HEK293T (cell line): ENCODE measurements at places on chromosomes 2 and 18.

DNA sequence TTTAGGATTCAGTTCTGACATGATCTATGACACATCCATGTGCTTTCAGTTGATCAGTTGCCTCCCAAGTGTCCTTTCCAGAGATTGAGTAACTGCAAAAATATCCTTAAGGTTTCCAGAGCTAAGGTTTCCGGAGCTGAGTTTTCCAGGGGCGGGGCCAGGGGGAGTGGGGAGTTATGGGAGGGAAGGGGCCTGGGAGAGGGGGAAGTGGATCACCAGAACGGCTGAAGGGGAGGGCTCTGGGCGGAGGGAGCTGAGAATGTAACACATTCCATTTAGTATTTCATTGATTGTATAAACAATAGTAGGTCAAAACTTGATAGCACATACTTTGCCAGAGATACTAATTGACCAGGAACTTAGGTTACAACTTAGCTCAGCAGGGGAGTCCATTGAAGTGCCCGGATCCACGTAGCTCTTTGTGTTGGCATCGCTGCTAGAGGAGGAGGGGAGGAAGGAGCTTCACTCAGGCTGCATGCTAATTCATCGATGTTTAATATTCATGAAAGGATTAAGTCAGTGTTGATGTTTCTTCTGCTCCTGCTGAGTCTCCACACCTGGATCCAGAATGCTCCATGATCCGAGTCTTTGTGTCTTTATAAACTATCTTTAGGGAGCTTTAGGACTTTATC lies 289.8 kb downstream of the ALPK2 start:
- peak; percentile 21 for DNase-seq

GRCh38 chr2:118851650-118852049 lies 4.2 kb upstream of the EN1 start:
- DNase-seq, result no peak

- DNase-seq, result no peak
Measured at GRCh38 chr2:133437492-133437891, 130.8 kb downstream of the NCKAP5 start.

DNA sequence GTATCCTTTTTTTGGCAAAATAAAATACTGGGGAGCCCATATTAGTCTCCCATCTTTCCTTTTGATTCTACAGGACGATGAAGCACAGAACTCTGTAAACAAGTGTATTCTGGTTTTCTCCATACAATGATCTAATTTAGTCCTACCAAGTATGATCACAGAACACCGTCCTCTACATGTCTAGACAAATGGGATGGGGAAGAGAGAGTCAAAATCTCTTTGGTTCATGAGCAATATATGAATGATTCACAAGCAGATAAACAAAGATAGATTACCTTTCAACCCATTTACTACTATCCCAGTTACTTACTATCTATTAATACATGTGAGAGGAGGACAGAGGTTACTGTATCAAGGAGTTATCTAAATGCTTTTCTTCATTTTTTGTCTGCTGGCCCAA lies 352.4 kb upstream of the ACVR2A start:
- no peak for DNase-seq

DNA sequence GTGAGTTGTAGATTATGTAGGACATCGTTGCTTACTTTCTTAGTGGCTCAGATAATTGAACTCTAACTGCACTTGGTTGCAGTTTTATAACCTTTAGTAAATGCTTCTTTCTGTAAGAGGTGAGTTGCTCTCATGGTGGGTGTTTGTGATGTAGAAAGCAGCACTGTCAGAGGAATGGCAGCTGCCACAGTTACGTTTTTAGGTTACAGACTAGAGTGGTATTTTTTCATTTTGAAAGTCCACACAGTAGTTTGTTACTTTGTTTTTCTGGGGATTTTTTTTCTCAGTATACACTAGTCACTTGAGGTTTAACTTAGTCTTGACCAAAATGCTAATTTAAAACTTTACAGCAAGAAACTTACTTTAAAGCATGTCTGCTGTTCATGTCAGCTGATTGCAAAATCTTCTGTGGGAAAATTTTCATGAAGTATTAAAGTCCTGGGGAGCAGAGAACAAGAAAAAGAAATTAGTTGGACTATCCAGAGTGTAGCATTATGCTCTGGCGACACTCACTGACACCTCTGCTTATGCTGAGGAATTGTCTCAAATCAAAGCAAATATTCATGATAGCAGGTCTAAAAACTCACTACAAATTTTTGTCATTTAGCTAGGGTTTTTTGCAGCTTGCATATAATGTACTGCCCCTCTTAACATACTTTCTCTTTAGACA lies 14.8 kb downstream of the AFTPH start:
- DNase-seq, result no peak

- DNase-seq, result no peak
Measured at GRCh38 chr2:73740767-73741166, 3.6 kb upstream of the TPRKB start.

GRCh38 chr18:9663377-9663776 lies 44.7 kb upstream of the RAB31 start:
- no peak for DNase-seq

GRCh38 chr2:187003038-187003554 lies 154.1 kb upstream of the ZSWIM2 start:
- no peak for DNase-seq

DNA sequence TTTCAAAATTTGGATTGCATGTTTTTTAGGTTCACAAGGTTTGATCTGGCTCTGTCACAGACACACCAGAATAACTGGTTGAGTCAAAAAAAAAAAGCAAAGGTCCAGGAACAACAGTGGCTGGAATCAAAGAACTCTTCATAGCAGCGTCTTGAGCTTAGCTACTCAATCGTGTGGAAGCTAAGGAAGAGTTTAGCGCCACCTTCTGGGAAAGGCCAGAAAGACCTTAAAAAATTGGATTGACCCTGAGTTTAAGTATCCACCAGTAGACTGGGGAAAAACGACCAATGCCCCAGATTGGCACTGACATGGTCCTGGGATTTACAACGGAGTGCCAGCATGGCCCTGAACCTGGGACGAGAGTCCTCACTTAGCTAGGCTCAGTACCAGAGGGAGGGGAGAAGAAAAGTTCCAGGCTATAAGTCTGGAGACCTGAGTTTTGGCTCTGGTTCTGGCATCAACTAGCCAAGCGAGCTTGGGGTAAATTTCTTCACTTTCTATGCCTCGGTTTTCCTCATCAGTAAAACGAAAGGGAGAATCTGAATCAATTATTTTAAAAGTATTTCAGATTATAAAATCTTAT lies 71.1 kb upstream of the TFCP2L1 start:
- peak; percentile 70 for DNase-seq

DNA sequence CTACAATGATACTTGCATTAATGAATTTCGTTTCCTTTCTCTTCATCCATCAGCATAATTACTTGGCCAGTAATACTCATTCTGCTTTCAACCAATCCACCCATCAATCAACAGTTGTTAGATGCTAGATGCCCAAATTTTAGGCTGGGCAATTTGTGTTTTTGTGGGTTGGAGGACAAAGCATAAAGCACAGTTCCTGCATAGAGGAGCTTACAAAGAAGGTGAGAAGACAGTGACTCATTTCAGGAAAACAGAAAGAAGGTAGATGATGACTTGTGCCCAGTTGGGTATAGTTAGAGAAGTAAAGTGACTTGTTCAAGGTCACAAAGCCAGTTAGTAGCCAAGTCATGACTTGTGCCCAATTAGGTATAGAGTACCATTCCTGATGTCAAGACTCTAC lies 1186.8 kb upstream of the CELF4 start:
- no peak for DNase-seq

GRCh38 chr2:132252894-132253264 lies 91.1 kb upstream of the ANKRD30BL start:
- DNase-seq, result no peak
